SK-N-DZ (cell line): ENCODE measurements at places on chromosomes 4 and X.

GRCh38 chr4:26145212-26145611 lies 175.6 kb upstream of the RBPJ start:
- no peak for DNase-seq

DNA sequence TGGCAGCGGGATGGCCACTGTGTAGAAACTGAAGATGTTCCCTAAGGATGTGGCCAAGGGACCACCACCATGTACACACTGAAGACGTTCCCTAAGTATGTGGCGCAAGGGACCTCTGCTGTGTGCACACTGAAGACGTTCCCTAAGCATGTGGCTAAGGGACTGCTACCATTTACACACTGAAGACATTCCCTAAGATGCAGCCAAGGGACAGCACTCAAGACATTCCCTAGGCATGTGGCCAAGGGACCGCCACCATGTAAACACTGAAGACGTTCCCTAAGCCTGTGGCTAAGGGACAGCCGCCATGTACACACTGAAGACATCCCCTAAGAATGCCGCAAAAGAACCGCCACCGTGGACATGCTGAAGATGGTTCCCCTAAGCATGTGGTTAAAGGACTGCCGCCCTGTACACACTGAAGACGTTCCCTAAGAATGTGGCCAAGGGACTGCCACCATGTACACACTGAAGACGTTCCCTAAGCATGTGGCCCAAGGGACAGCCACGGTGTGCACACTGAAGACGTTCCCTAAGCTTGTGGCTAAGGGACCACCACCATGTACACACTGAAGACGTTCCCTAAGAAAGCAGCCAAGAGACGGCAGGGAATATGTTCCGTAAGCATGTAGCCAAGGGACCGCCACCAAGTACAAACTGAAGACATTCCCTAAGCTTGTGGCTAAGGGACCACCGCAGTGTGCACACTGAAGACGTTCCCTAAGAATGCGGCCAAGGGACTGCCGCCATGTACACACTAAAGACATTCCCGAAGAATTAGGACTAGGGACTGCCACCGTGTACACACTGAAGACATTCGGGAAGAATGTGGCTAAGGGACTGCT lies 43.3 kb downstream of the DHRSX start:
- no peak for DNase-seq

DNA sequence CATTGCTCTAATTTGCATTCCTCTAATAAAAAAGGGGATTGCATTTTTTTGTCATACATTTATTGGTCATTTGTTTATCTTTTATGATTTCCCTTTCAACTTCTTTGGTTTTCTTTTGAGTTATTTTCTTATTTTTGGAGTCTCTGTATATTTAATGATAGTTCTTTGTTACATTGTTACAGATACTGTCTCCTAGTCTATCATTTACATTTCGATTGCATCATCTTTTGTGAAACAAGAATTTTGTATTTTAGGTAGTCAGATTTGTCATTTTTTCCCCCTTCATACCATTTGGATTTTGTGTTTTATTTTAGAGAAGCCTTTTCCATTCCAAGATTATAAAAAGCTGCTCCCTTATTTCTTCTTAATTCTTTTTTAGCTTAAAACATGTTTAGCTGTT lies 37.1 kb downstream of the SNX25 start:
- no peak for DNase-seq

DNA sequence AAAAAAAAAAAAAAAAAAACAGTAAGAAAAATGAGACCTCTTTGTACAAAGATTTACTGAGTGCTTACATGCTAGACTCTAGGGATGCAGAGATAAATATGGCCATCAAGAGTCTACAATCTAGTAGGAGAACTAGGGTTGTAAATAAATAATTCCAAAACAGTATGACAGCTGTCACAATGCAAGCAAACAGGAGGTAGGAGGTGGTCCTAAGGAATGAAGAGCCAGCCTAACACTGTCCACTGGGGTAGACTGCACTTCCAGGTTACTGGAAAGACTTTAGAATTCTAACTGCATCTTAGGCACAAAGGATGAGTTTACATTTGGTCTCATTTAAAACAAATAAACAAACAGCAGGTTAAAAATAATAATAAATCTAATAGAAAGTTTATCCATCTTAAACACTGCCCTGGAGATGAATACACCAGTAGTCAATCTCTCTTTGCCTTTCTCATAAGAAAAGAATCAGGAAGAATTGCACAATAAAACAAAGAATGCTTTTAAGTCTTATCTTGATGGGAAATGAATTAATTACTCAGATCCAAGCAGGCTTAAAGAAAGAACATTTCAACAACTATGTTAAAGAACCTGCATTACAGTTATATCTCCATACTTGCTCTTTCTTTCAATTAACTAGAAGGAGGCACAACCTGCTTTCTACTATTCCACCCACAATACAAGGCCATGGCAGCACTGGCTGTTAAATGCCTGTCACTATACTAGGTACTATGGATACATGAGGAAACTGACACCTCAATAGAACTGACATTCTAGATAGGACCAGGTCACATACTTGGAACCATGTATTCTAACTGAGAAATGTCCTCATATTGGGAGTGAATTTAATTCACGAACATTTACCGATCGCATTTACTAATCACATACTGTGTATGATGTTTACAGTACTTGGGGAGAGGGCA lies 12.7 kb downstream of the ADGRA3 start:
- no peak for DNase-seq
